ENCODE measurements at places on chromosomes 1 and 21.

DNA sequence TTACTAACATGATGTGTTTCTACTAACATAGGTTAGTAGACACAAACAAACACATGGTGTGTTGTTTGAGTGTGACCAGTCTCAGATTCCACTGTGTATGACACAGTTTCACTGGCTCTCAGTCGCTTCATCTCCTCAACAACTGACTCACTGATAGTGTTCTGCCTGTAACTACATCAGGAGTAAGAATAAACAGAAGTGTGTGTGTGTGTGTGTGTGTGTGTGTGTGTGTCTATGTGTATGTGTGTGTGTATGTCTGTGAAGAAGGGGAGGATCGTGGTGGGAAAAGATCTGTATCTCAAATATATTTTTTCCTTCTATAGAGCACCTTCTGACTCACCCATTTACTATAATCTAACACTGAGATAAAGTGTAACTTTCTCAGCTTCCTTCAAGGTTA is 391.0 kb downstream of the PTPRC start:
- no peak for DNase-seq

DNA sequence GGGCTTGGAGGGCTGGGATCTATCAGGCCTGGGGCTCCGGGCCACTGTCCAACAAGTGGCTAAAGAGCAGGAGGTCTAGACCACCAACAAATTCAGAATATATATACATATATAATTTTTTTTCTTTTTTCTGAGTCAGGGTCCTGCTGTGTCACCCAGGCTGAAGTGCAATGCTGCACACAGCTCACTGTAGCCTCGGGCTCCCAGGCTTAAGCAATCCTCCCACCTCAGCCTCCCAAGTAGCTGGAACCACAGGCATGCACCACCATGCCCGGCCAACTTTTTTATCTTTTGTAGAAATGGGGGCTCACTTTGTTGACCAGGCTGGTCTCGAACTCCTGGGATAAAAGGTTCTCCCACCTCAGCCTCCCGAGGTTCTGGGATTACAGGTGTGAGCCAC is 6.8 kb upstream of the LAPTM5 start:
- DNase-seq = no peak

DNA sequence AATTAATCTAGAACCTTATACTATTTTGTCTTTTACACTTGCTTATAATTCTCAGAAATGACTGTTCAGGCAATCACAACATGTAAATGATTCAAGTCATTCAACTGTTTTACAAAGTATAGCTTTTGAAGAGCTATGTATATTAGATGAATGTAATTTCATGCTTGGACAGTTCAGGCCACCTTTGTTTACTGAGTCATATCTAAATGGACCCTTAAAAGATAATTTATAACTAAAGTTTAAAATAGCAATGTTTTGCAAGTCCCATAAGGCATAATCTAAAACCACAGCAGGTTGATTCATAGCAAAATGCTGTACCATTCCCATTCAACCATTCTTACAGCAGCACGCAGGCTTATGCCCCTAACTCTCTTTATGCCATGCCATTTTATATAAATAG is 64.8 kb downstream of the PIK3R3 start:
- no peak for DNase-seq

- DNase-seq = no peak
Measured at GRCh38 chr1:72433591-72433990, 151.3 kb upstream of the NEGR1 start.

- DNase-seq = no peak
Measured at GRCh38 chr21:33418691-33419090, 15.5 kb downstream of the IFNGR2 start.

DNA sequence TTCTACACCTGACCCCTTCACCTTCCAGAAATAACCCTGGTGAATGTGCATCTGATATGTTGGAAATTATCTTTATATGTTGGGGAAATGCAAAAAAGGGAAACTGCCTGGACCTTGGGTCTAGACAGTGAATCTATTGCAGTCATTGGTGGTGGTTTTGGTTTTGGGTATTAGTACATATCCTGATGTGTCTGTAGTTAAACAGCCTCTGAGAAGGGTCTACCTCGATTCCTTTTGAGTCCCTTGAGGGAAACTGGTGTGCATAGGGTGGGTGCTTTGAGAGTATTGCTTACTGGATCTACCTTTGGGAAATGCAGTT is 127.3 kb upstream of the KIAA0040 start:
- DNase-seq = no peak

DNA sequence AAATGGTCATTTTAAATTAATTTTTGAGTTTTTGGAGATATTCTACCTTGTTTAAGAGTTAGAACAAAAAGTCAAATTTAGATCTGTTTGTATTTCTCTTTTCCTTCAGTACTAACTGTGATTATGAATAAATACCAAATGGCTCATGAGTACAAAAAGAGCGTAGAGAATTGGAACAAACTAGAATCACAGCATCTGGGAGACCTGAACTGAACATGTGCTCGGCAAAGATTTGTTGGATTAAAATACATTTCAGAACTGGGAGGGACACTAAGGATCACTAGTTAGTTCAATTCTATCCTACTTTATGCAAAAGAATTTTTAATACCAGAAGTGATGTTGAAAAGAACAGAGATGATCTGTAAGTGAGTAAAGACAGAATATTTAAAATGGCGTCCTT is 19.5 kb downstream of the OLFM3 start:
- no peak for DNase-seq

DNA sequence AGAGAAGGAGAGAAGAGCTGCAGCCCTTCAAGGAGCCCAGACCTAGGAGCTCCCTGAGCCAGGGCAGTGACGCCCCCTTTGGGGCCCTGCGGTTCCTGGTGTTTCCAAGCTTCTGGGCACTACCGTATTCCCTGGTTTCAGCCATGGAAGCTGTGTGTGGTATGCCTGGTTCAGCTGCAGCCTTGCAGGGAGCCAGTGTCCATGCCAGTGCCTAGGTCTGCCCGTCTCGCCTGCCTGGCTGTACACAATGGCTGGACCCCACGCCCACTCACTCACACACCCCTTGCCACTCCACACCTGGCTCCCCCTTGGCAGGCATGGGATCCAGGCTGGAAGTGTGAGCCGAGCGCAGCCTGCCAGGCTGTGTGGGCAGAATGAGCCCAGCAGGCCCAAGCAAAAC is 87.7 kb downstream of the ADARB1 start:
- DNase-seq = no peak

DNA sequence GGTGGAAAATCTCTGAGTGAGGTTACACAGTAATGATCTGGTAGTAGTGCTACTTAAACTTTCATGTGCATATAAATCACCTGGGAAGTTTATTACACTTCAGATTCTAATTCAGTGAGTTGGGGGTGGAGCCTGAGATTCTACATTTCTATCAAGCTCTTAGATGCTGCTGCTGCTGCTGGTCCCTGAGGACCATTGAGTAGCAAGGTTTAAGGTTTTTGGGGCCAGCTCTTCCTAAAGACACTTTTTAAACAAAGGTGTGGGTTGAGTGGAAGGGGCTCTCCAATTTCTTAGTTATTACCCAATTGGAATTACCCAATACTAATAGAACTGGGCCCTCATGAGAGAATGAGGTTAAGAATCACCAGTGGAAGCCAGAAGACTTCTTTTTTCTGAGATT is 29.5 kb downstream of the KCNA3 start:
- DNase-seq = no peak

GRCh38 chr21:42250422-42251403 is 31.8 kb downstream of the ABCG1 start:
- no peak for DNase-seq

DNA sequence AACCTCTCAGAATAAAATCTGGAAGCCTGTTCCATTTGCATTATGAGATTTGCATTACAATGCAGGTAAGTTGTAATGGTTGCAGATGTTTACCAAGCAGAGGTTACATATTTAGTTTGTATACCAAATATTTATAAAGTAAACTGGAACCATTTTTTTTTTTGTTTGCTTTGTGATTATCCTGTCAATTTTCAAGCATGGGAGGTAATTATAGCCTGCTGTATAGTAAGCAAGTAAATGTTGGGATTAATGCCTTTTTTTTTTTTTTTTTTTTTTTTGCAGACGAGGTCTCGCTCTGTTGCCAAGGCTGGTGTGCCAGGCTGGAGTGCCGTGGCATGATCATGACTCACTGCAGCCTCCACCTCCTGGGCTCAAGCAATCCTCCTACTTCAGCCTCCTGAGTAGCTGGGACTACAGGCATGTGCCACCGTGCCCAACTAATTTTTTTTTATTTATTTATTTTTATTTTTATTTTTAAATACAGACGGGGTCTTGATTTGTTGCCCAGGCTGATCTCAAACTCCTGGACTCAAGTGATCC is 21.0 kb downstream of the NFYC start:
- no peak for DNase-seq

DNA sequence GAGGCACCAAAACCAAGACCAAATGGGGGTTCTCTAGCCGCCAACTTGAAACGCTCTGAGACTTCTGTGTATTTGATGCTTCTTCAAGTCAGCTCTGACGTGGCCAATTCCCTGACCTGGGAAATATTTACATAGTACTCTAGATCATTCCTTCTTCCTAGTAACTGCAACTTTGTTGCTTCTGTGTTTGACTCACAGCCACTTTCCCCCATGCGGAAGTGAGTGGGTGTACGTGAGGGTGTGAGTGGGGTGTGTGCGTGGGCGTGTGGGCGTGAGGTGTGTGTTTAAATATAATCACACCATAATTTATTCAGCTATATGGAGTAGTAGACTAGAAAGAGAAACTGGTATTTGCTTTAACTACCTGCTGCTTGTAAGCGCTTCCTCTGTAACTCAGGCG is 111.0 kb downstream of the TAS1R2 start:
- no peak for DNase-seq

- no peak for DNase-seq
Measured at GRCh38 chr1:15509586-15509985, 14.4 kb downstream of the CASP9 start.

DNA sequence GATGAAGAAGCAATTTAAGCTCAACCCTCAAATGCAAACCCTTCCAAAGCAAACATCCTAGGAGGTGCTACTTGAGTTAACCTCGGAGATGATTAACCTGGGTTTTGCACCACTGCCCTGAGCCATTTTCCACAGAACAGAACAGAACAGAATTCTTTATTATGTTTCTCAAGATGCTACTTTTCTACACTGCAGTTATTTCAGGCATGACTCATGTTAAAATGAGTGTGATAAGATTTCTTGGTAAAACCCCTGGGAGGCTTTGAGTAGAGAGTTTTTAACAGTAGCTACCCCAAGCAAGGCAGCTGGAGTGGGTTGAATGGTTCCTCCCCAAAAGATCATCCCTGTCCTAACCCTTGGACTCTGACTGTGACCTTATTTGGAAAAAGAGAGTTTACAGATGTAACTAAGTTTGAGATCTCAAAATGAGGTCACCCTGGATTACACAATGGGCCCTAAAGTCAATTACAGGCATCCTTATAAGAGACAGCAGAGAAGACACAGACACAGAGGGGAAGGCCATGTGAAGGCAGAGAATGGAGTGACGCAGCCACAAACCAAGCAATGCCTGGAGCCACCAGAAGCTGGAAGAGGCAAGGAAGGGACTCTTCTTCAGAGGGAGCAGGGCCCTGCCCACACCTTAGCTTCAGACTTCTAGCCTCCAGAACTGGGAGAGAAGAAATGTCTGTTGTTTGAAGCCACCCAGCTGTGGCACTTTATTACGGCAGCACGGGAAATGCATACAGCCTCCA is 153.4 kb downstream of the ETS2 start:
- DNase-seq = no peak

- no peak for DNase-seq
Measured at GRCh38 chr1:199007423-199007822, 368.6 kb downstream of the PTPRC start.

DNA sequence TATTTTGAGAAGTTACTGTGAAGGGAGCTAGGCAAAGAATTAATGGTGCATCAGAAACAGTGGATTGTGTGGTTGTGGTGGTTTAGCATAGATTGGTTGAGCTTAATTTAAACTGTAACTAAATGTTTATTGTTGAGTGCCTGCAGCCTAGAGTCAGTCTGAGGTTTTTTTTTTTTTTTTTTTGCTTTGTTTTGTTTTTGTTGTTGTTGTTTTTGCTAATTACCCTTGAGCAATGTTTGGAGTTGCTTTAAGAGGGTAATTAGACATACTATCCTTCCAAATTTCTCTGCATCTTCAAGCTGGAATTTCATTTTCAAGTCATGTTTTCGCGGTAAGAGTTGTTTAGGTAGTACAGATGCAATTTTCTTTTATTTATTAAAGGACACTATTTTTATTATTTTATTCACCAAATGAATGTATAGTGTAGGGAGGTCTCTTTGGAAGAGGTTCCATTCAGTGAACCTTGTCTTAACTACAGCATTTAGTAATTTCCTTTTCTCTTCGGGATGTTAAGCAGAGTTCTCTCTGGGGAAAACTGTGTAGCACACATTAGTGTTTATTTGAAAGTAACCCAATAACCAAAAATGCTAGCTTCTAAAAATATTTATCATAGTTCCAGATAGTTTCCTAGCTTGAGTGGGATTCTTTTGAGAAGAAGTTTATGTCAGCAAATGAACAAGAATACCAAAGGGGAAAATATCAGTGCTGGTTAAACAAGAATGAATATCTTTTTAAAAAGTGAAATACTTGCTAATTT is 82.3 kb downstream of the CLIC4 start:
- DNase-seq = no peak

GRCh38 chr1:220754212-220754917 is 6.2 kb downstream of the MTARC2 start:
- DNase-seq = no peak

- DNase-seq = peak; percentile 50
Measured at GRCh38 chr21:34807881-34808568, 139.2 kb downstream of the CLIC6 start.

DNA sequence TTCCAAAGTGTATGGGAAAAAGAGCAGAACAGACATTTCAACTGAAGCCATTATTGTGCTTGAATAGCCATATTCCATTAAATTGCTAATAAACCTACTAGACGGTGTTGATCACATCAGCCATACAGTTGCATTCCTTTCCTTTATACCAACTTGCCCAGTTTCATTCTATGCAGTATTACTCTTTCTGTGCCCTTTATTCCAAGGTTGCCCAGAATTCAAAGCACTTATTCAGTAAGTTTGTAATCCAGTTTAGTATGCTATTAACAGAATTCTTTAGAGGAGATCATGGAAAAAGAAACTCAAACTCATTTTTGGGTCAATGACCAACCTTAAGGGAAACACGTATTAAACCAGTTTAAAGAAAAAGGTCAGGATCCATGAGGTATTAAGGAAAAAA is 89.5 kb downstream of the DDAH1 start:
- no peak for DNase-seq

DNA sequence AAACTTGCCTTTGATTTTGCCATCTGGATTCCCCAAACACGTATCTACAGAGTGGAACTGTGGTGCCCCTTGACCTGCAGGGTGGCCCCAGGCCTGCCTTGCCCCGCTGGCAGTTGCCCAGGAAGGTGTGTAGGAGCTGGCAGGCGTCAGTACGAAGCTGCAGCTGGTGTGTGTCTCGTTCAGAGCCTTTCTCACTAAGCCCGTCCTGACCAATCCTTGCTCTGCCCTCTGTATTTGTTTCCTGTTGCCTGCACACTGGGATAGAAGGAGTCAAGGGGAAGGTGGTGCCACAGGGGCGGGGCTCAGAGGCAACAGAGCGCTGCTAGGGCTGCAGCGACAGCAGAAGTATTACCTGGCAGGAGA is 5.2 kb upstream of the VSIG8 start:
- DNase-seq = no peak

DNA sequence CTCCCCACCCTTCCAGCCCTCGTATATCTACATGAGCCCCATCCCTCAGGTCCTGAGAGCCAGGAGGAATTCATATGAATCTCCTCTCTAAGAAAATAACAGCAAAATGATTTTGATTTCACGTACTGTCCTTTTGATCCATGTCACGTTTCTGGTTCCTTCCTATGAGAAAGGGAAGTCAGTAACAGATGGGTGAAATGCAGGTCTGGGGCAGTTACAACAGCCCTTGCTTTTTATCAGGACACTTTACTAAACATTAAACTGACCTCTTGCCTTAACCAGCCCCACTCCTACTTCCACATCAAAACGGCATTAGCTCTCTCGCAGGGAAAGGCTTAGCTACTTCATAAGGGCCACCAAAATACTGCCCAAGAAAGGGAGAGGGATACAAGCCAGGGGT is 59.0 kb downstream of the SPATA46 start:
- DNase-seq = no peak

Data from activated CD8-positive, alpha-beta memory T cell treated with anti-CD3 and anti-CD28 coated beads, Interleukin-2, amount 50 U/mL, for 4 hours (primary cell).